ENCODE measurements at places on chromosomes 12 and 14. TPM values are rescaled to one million over a fixed set of nuclear protein-coding genes. Genes with fewer than 3 reads are reported as not detected.

DNA sequence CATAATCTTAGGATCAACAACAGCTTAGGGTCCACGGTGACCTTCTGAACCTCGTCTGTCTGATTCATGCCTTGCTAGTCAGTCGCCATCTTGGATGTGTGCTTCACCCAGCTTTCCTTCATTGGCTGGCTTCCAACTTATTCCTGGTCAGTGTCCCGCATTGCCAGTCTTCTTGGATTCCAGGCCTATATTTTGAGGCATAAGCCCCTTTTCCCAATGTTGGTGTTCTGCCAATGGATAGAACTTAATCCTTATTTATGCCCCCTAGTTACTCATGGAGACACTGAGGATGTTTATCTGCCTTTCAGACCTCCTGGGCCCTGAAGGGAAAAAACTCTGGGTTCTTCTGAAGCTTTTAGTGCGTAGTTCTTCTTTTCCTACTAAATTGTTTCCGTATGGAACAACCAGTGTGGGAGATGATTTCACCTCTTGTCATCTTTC, 5.8 kb downstream of the JDP2 start:
- no peak for DNase-seq

DNA sequence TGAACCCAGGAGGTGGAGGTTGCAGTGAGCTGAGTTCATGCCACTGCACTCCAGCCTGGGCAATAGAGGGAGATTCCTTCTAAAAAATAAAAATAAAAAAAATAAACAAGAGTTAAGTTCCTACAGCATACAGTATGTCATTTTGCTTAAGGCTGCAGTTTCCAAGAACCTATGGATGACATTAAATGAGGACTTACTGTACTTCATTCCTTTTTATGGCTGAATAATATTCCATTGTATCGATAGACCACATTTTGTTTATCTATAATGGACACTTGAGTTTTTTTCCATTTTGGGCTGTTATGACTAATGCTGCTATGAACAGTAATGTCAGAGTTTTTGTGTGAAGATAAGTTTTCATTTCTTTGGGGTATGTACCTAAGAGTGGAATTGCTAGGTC, 17.4 kb downstream of the RASAL1 start:
- DNase-seq = no peak

DNA sequence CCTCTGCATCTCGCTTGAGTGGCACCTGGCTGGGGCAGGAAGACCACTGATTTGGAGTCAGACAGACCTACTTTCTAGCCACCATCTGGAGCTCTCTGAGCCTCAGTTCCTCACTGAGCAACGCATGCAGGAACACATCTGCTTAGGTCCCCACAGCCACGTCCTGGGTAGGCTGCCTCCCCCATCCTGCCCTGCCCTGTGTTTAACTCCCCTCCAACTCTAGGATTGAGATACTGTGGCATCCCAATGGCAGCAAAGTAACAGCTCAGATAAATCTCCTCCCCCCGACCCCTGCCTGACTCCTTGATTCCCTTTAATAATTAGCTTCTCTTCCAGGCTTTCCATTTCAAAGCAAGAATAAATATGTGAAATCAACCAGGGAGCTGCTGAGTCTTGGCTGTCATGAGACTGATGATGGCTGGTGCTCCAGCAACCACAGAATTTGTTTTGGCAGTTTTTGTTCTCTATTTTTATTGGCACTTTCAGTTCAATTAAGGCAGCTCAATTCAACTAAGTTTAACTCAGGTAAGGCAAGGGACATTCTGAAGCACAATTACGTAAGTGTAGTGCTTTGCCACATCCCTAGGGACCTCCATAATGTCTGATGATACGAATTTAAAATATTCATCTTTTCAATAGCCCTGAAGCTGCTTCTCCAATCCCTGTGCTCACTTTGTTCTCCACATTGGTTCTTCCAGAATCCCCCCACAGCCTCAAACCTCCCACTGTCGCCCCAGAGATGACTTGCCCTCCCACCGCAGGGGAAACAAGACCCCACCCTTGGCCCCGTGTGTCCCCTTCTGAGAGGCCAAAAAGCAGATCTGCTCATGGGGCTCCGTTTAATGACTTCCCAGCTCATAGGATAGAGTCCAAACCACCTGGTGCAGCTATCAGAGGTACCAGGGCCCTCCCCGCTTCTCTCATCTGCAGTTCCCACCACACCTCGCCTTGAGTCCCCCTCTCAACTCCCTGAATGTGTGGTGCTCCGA, 58.2 kb downstream of the ESR2 start:
- DNase-seq = no peak

- peak; percentile 78 for DNase-seq
Observed at GRCh38 chr14:70909733-70910614, 2.7 kb downstream of the PCNX1 start.

GRCh38 chr12:87329076-87329863, 699.9 kb downstream of the C12orf50 start:
- no peak for DNase-seq

- DNase-seq = peak; percentile 25
Observed at GRCh38 chr12:82608706-82609105, 78.0 kb upstream of the TMTC2 start.

- DNase-seq = peak; percentile 89
Observed at GRCh38 chr14:99274346-99275221, 2.6 kb upstream of the BCL11B start.

GRCh38 chr12:116146386-116146785, 131.1 kb downstream of the MED13L start:
- no peak for DNase-seq

- no peak for DNase-seq
Observed at GRCh38 chr12:81162391-81163136, 84.7 kb downstream of the ACSS3 start.

DNA sequence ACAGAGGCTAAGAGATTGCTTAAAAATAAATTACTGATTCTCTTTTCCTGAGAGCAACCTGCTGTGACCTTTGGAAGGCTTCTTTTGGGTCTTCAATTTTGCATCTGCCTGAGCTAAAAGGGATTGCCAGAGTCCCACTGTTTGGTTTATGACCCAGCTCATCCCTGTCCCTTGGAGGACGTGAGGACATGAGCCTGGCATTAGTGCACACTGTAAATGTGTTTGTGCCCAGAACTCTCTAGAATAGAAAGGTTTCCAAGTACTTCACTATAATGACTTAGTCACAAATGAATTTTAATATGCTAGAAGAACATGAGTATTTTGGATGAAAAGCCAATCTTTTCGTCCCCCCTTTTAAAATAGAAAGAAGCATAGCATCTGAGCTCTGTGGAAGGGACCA, 47.1 kb upstream of the CDKN3 start:
- no peak for DNase-seq

GRCh38 chr14:80663541-80663940, 278.0 kb downstream of the CEP128 start:
- DNase-seq = no peak

DNA sequence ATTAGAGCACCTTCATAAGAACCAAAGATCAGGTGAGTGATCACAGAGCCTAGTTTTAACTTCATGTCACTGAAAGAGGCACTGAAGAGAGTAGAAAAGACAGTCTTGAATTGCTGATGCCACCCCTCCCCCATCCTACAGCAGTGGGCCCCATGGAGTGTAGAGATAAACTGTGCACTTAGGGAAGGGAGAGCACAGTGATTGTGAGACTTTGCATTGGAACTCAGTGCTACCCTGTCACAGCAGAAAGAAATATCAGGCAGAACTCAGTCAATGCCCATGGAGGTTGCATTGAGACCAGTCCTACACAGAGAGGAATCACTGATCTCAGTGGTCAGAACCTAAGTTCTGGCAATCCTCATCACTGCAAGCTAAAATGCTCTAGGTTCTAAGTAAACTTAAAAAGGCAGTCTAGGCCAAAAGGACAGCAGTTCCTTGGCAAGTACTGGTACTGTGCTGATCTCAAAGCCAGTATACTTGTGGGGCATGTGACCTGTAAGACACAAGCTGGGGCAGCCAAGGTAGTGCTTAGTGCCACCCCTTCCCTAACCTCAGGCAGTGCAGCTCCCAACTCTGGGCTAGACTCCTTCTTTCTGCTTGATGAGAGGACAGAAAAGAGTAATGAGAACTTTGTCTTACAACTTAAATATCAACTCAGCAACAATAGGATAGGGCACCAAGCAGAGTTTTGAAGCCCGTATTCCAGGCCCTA, 94.1 kb downstream of the FSCB start:
- no peak for DNase-seq

DNA sequence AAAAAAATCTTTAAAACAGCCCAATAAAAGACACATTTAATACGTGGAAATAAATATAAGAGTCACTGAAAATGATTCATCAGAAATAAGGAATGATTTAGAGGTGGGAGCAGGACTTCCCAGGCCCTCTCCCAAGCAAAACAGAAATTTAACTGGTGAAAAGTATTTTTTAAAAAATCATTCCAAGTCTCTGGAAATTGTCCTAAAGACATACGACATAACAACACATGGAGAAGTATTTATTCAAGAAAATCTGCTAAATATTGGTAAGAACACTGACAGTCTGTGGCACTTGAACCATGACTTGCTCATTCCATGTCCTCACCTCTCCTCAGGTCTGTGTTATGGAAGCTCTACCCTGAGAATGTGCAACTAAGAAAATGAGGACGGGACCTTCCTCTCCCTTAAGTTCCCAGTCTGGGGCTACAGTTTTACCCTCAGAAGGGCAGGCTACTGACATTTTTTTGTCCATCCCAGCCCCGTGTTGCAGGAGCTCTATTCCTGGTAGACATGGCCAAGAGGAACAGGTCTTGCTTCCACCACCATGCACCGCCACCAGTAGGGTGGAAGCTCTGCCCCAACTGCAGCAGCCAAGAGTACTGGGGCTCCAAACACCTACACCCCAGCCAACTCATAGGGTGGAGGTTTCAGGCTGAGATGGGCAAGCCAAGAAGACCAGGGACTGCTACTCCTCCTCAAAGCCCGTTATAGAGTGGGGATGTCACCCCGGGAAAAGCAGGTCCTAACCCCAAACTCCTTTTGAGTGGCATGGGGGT, 193.0 kb downstream of the CRADD start:
- no peak for DNase-seq

- peak; percentile 7 for DNase-seq
Observed at GRCh38 chr12:9910716-9911421, 21.3 kb downstream of the CLEC2A start.

DNA sequence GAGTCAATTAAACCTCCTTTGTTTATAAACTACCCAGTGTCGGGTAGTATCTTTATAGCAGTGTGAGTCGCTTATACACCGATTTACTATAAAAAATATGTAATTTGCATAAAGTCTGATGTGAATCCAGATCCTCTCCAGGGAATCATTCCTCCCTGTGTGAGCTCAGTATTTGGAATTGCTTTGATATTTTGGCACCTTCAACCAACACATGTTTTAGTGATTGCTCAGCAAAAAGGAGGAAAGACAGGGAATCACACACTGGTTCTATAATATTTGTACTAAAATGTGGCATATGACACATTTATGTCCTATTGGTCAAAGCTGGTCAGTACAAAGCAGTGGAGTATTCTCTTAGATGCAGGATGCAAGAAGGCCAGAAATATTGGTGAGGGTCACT, 703.9 kb upstream of the ATXN7L3B start:
- DNase-seq = no peak

TSPAN19 gene
- polyA plus RNA-seq = 0.09 TPM

LTB4R2 gene
- 7.3 TPM for polyA plus RNA-seq

INSM2 gene
- polyA plus RNA-seq = not detected

All from mammary epithelial cell (primary cell).